Activated T-helper 1 cell treated with anti-CD3 and anti-CD28 coated beads, Interleukin-12 subunit alpha, Interleukin-12 subunit beta, Interleukin-2, Interleukin-4 antibody, amounts not matched to agents 30 ng/mL and 10 ng/mL and 1 ng/mL, durations not matched to agents 14 hours and 24 hours and 36 hours (primary cell): ENCODE measurements at places on chromosomes 13 and 19. TPM values are rescaled to one million over a fixed set of nuclear protein-coding genes. Genes with fewer than 3 reads are reported as not detected.

Gene NALCN
- not detected in 2 replicates for total RNA-seq

DNA sequence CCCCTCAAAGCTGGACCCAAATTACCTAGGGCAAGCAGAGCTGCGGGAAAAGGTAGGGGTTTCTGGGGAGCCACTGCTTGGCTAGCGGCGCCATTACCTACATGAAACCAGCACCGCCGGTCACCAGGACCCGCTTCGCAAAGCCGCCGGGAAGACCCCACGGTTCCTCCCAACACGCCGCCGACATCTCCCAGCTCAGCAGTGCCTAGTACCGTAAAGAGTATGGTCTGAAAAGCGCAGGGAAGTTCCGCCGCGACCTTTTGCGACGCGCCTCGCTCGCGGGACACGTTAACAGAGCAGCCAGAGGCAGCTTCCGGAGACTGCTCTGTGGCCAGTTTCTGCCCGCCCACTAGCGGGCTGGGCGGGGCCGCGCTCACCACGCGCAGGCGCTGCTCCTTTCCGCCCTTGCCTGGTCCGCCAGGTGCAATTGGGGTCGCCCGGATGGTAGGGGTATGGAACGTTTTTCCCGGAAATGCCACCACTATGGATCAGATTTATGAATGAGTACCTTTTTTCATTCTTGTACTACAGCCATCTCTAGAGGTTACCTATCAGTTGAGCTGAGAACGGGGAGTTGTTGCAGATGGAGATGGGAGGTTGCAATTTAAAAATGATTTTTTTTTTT lies at the start of gene TGDS:
TGDS (minus strand) TSS at position 203 of the 625 bp plus-strand sequence; CDS start at position 187, 16 bp downstream.
- H3K4me1 ChIP-seq = peaks cover 40% of the 10 kb centered on the region
- H3K27ac ChIP-seq = peak within 1 kb of the TSS; percentile 95
- H3K36me3 ChIP-seq = peaks cover 22% of the 10 kb centered on the region
- no peaks in the 10 kb centered on the region for H3K27me3 ChIP-seq
- peak within 1 kb of the TSS; percentile 93 for H3K4me3 ChIP-seq

Gene CYP4F12
- not detected in 2 replicates for total RNA-seq

DNA sequence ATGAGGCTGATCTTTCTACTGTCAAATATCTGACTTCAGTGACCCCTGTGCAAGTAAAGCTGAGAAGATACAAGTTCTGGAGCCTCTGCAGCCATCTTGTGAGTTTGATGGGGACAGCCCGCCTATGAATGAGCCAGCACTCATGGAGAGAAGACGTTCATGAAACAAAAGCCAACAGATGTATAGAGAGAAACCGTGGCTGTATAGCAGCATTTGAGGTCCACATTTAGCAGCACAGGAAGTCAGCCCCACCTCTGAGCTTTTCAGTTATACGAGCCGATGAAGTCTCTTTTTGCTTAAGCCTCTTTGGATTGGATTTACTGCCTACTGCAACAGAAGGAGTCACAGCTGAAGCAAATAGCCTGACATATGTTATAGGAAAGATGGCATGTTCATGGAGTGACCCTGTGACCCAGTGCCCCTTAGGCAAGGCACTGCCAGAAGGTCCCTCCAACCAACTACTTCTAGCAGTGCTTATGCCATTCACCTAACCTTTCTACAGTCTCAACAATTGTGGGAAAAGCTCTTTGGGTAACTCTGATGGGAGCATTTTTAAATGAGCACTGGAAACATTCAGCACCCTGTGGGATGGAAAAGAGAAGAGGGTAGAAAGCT lies 3.5 kb upstream of the DLEU7 start:
- no peak for DNase-seq
- H3K4me3 ChIP-seq = no peak overlapping the region
- peaks cover 5% of the 10 kb centered on the region for H3K36me3 ChIP-seq
- H3K27ac ChIP-seq = no peak overlapping the region

Gene FLT1
- 45.6 and 46.3 TPM in 2 replicates for total RNA-seq

GRCh38 chr13:37681281-37682032 lies 82.9 kb upstream of the POSTN start:
- no peaks in the 10 kb centered on the region for H3K4me1 ChIP-seq
- no peak overlapping the region for H3K4me3 ChIP-seq
- H3K36me3 ChIP-seq = no peaks in the 10 kb centered on the region
- no peaks in the 10 kb centered on the region for H3K27me3 ChIP-seq
- DNase-seq = no peak

DNA sequence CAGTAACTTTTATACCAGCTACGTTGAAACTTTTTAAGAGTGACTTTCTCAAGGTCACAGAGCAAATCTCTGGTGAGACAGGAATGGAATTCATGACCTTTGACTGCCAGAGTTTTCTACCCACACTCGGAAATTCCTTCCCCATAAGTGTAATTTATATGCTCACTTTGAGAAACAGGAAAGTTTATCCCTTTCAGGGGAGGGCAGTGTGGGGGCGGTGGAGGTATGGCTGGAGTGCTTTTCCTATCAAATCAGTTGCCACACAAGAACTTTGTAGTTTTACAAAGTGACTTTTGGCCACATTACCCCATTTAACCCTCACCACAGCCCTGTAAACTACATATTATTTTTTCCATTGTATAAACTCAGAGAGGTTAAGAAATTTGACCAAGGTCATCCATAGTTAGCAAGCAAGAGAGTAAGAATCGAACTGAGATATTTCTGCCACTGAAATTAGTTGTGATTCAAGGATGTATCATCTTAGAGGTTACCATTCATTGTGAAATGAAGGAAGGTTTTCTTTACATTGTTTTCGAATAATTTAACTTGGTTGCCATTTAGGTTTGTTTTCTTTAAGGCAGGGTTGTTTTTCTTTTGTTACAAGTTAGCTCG lies 5.9 kb downstream of the KLF12 start:
- H3K4me3 ChIP-seq = no peak overlapping the region
- H3K4me1 ChIP-seq = peaks cover 62% of the 10 kb centered on the region
- H3K36me3 ChIP-seq = peaks cover 2% of the 10 kb centered on the region
- H3K27me3 ChIP-seq = no peaks in the 10 kb centered on the region

DNA sequence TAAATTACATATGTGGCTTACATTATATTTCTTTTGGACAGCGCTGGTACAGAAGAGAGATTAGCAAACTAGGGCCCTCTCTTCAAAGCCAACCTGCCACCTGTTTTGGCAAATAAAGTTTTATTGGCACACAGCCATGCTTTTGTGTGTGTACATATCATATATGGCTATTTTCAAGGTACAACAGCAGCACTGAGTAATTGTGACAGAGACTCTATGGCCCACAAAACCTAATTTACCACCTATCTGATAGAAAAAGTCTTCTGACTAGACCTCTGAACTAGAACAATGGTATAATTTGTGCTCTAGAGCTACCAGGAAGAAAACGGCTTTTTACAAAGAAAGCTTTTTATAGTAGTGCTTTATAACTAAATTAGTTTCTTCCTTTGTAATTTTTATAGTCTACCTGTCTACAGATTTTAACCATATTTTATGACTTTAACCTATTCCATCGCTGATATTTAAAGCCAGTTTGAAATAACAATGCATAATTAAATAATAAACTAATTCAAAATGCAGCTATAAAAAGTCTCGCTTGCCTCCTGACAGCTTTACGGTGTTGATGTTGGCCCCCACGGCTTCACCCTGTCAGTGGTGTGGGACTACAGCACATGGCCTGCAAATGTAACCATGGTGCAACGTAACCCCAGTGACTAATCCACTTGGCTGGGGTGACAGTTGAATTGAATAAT lies 17.7 kb upstream of the DPY19L3 start:
- peaks cover 4% of the 10 kb centered on the region for H3K4me1 ChIP-seq
- H3K27ac ChIP-seq = no peak overlapping the region
- H3K27me3 ChIP-seq = no peaks in the 10 kb centered on the region
- no peak overlapping the region for H3K4me3 ChIP-seq
- DNase-seq = no peak
- peaks cover 11% of the 10 kb centered on the region for H3K36me3 ChIP-seq

Gene ATP8A2
- total RNA-seq = 0.51 and 0.52 TPM in 2 replicates

DNA sequence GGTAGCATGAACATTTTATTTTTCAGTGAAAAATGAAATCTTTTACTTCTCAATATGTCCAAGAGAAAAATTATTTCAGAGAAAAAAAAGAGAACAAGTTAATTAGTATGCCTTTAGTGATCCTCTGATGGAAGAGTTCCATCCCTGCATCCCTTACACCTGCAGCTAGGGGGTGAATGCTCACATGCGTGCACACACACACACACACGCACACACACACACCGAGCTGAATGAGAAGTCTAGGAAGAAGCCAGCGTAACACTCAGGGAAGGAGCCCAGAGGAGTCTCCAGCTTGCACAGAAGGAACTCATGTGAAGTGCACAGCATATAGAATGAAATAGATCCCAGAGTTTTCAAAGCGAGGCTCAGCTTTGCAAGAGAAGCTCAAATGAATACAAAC lies 510.5 kb downstream of the IRS2 start:
- no peaks in the 10 kb centered on the region for H3K4me1 ChIP-seq
- no peaks in the 10 kb centered on the region for H3K36me3 ChIP-seq
- H3K4me3 ChIP-seq = no peak overlapping the region
- H3K27ac ChIP-seq = no peak overlapping the region

GRCh38 chr13:65597839-65598818 lies 1632.0 kb downstream of the PCDH9 start:
- no peaks in the 10 kb centered on the region for H3K36me3 ChIP-seq
- no peak overlapping the region for H3K27ac ChIP-seq
- DNase-seq = no peak
- no peaks in the 10 kb centered on the region for H3K27me3 ChIP-seq
- no peaks in the 10 kb centered on the region for H3K4me1 ChIP-seq

DNA sequence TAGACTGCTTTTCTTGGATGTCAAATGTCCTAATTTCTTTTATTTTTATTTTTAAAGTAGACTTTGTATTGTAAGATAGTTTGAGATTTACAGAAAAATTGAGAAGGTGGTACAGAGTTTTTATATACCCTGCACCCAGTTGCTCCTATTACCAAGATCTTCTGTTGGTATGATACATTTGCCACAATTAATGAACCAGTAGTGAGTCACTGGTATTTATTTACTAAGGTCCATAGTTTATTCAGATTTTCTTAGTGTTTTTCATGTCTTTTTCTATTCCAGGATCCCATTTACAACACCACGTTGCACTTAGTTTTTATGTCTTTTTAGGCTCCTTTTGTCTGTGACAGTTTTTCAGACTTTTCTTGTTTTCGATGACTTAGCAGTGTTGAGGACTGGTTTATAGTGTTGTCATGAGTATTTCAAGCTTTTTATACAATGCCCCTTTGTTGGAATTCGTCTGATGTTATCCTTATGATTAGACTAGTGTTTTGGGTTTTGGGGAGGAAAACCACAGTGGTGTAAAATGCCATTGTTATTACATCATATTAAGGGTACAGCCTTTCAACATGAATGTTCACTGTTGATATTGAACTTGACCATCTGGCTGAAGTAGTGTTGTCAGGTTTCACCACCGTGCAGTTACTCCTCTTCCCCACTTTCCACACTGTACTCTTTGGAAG lies 35.9 kb downstream of the COG3 start:
- no peaks in the 10 kb centered on the region for H3K27me3 ChIP-seq
- H3K36me3 ChIP-seq = peaks cover 46% of the 10 kb centered on the region
- H3K27ac ChIP-seq = no peak overlapping the region
- H3K4me1 ChIP-seq = peaks cover 10% of the 10 kb centered on the region

GRCh38 chr13:46572752-46573431 lies 19.9 kb downstream of the LRCH1 start:
- H3K27ac ChIP-seq = no peak overlapping the region
- H3K4me1 ChIP-seq = peaks cover 49% of the 10 kb centered on the region
- H3K27me3 ChIP-seq = no peaks in the 10 kb centered on the region
- DNase-seq = no peak

GRCh38 chr19:11570039-11570462 lies 7.4 kb downstream of the ACP5 start:
- H3K4me3 ChIP-seq = no peak overlapping the region
- H3K4me1 ChIP-seq = peaks cover 4% of the 10 kb centered on the region
- no peaks in the 10 kb centered on the region for H3K36me3 ChIP-seq
- no peak overlapping the region for H3K27ac ChIP-seq
- DNase-seq = no peak
- no peaks in the 10 kb centered on the region for H3K27me3 ChIP-seq

GRCh38 chr19:51365211-51365964 lies 800 bp downstream of the ETFB start:
- H3K27ac ChIP-seq = peak overlapping the region; percentile 96
- H3K4me1 ChIP-seq = peaks cover 54% of the 10 kb centered on the region
- peak overlapping the region; percentile 98 for H3K4me3 ChIP-seq
- H3K27me3 ChIP-seq = no peaks in the 10 kb centered on the region

Gene C19orf18
- not detected in 2 replicates for total RNA-seq

- H3K4me1 ChIP-seq = peaks cover 17% of the 10 kb centered on the region
- no peaks in the 10 kb centered on the region for H3K36me3 ChIP-seq
- peak overlapping the region; percentile 42 for H3K27ac ChIP-seq
- no peak overlapping the region for H3K4me3 ChIP-seq
- H3K27me3 ChIP-seq = peaks cover 49% of the 10 kb centered on the region
- no peak for DNase-seq
Observed at GRCh38 chr19:13022111-13022858, 27.0 kb downstream of the NFIX start.

- no peak overlapping the region for H3K4me3 ChIP-seq
- DNase-seq = no peak
- no peaks in the 10 kb centered on the region for H3K36me3 ChIP-seq
- no peak overlapping the region for H3K27ac ChIP-seq
- H3K4me1 ChIP-seq = no peaks in the 10 kb centered on the region
Observed at GRCh38 chr13:88303605-88304004, 632.4 kb downstream of the SLITRK5 start.

GRCh38 chr13:67183151-67183550 lies 47.0 kb downstream of the PCDH9 start:
- no peaks in the 10 kb centered on the region for H3K36me3 ChIP-seq
- peaks cover 2% of the 10 kb centered on the region for H3K27me3 ChIP-seq
- no peak for DNase-seq
- H3K4me3 ChIP-seq = no peak overlapping the region
- no peak overlapping the region for H3K27ac ChIP-seq

GRCh38 chr13:76795701-76796695 lies 90.2 kb downstream of the KCTD12 start:
- no peaks in the 10 kb centered on the region for H3K36me3 ChIP-seq
- DNase-seq = no peak
- H3K4me3 ChIP-seq = no peak overlapping the region
- no peaks in the 10 kb centered on the region for H3K27me3 ChIP-seq

Gene GPC6
- not detected in 2 replicates for total RNA-seq

- H3K4me3 ChIP-seq = no peak overlapping the region
- peaks cover 4% of the 10 kb centered on the region for H3K27me3 ChIP-seq
- no peaks in the 10 kb centered on the region for H3K4me1 ChIP-seq
- DNase-seq = no peak
Observed at GRCh38 chr13:76635232-76636230, 250.7 kb downstream of the KCTD12 start.

Gene ZNF99
- not detected in 2 replicates for total RNA-seq

DNA sequence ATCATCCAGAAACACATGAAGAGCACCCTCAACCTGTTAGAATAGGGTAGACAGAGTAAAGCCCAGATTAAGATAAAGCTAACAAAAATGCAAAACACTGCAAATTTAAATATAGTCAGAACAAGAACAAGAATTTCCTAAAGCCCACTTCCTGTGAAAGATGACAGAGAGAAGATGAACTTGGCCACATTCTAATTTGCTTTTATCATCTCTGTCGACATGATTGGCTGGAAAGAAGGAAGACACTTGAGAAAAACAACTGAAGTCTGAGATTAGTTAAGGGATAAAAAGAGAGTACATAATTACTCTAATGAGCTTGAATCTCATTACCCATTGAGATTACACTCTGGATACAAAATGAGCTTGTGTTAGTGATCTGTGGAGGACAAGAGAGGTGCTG lies 537.6 kb downstream of the KLF5 start:
- no peak overlapping the region for H3K4me3 ChIP-seq
- peaks cover 11% of the 10 kb centered on the region for H3K4me1 ChIP-seq
- no peaks in the 10 kb centered on the region for H3K36me3 ChIP-seq
- no peak overlapping the region for H3K27ac ChIP-seq
- DNase-seq = no peak
- H3K27me3 ChIP-seq = no peaks in the 10 kb centered on the region

Gene ZNF554
- 1.8 and 1.9 TPM in 2 replicates for total RNA-seq
